ENCODE measurements at places on chromosomes 13 and 19.
A peak's percentile ranks its signal among the peaks of the same experiment; 100 is the strongest.

DNA sequence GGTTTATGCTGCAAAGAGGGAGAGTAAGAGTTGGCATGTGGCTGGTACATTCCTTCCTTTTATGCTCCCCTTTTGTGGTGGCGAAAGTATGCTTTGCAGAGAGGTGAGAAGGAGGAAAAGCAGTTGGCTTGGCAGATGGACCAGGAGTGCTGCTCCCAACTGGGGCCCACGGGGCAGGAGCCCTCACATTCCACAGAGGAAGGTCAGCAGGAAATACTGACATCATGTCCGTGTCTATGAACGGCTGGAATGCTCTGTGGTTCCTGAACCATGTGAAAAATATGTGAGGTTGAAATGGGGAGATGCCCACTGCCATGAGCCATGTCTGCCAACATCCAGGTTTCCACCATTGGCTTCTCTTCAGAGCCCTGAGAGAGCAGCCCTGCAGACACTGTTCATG lies 33.3 kb upstream of the GAS6 start:
- no peak for DNase-seq

GRCh38 chr13:46369506-46370277 lies 17.4 kb downstream of the RUBCNL start:
- DNase-seq = no peak

DNA sequence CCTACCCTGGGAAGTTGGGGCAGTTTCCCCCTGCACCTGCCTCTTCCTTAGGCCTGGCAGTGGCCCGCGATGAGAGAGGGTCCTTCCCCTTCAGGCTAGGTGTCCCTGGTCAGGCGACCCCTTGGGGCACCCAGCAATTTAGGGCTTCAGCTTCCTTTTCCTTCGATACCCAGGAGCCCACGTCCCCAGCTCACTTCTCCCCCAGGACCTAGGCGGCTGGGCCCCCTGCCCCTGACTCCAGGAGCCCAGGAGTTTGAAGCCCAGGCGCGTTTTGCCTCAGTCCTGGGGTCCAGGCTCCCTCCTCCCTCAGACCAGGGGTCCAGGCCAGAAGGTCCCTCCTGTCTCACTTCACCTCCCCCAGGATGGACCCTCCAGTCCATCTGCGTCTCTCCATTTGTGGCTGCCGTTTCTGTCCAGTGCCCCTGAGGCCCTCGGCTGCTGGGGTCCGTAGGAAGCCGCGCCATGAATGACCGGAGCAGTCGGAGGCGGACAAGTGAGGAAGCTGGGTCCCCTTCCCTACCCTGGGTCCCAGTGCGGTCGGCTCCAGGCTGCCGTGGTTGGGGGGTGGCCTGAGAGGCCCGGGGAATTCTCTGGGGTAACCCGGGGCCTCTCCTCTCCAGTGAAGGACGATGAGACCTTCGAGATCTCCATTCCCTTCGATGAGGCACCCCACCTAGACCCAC lies 714 bp downstream of the CCDC106 start:
- no peak for DNase-seq

DNA sequence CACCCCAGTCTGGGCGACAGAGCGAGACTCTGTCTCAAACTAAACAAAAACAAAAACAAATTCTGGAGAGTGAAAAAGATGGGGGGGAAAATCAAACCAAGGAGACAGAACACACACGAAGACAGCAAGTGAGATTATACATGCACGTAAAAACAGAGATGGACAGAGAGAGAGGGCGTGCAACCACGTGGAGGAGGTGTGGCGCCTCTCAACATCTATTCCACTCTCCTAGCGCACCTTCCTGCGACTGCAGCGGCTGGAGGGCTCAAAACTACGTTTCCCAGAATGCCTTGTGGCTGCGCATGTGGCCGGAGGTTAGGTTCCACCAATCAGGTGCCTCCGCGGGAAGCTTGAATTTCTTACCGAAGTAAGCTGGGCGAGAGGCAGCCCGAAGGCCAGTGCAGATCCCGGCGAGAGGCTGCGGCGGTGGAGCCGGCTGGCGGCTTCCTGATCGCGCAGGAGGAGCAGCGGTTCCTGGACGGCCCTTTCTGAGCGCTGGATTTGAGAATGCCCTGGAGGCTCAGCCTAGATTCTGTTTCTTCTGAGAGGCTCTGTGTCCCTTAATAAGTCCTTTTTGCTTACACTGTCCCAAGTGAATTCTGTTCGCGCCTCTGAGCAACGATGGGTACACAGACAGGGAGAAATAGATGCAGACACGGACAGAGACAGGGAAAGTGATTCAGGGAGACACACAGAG lies 13.1 kb upstream of the NANOS2 start:
- peak; percentile 21 for DNase-seq

- DNase-seq = no peak
These were observed 826.7 kb downstream of the DIAPH3 start for GRCh38 chr13:59337070-59337469.

- DNase-seq = no peak
These were observed 24.5 kb upstream of the FREM2 start for GRCh38 chr13:38662362-38662761.

DNA sequence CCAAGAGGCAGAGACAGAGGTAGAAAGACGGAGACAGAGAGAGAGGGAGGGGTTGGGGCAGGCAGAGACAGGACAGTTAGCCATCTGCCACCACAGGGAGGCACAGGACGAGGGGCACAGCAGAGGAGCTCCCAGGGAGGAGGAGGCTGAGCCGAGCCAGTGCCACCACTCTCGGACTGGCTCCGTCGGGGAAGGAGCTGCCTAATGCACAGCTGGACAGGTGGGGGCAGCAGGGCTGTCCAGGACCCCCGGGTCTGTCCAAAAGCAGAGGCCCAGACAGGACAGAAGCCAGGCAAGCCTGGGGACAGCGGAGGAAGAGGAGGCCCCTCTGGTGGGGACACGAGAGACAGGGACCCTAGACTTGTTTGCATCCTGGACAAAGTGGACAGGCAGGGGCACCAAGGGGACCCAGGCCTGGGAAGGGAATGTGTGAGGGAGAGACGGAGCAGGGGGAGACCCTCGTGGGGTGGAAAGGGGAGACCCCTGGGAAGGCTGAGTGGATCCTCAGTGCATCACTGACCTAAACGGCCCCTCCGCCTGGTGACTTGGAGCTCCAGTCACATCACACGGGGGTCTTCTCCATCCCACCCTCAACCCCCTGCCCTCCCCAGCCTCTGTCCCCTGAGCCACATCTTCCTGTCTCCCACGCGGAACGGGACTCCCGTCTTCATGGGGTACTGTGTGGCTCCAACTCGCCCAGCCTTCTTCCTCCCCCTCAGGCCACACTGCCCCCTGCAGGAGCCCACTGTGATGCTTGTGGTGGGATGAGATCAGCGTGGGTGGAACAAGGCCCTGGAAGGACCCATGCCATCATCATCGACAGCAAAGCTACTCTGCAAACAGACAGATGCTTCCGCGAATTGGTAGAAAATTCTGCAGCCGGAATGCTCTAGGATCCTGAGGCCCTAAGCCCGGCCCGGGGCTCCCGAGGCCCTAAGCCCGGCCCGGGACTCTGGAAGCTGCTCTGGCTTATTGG lies 915 bp downstream of the F10 start:
- DNase-seq = no peak

DNA sequence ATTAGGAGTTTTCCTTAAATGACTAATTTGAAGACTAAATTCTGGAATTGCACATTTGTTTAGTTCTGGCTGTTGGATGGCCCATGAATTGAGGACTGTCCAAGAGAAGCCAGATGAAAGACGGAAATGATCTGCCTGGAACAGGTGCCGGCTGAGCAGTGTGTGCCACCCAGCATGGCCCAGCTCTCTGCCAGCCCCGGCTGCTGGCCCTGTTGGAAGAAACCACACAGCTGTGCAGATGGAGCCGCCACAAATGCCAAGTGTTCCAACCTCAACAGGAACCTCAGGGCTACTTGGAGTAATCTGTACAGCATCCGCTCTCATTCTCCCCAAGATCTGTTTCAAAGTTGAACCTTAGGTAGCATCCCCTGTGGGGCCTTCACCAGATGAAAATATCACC lies 67.0 kb upstream of the STARD13 start:
- DNase-seq = no peak

DNA sequence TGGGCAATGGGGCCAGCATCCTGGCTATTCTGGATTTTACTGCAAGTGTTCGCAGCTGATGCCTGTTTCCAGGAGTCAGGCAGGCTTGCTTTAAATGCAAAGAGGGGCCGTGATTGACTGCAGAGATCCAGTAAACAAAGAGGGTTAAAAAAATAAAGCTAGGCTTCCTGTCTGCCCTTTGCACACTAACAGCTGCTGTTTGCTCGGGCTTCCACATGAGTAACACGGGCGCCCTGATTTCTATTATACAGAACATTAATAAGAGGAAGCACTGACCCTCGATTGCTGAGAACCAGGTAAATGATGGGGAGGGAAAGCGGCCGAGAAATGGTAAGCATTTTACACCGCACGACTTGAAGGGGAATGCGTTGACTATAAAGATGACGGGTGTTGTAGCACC lies 254.2 kb upstream of the ZNF507 start:
- no peak for DNase-seq

DNA sequence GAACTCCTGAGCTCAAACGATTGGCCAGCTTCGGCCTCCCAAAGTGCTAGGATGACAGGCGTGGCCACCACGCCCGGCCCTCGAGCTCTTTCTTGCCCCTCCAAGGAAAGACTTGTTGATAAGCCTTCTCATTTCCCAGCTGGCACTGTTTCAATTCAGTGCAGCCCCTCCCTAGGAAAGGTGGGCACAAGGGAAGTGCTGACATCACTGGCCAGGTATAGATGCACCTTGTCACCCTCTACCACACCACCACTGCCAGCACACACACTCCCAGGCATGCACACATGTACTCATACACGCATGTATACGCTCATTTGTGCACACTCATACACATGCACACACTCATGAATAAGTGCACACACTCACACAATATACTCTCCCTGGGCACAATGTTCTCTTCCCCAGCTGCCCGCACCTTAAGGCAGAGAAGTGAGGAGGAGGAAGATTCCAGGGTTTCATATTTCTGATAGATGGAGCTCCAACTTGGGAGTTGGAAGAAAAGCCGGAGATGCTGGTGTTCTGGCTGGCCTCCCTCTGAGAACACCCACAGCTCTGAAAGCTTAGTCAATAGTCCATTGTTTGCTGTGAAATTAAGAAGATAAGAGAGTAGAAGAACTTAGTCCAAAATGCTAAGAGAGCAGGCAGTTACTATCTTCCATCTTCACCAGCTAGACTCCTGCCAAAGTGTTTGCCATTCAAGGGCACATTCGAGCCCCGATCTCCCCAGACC lies 196.7 kb downstream of the FOXO1 start:
- no peak for DNase-seq

- no peak for DNase-seq
These were observed 106.6 kb downstream of the MZT1 start for GRCh38 chr13:72620874-72621273.

GRCh38 chr19:44005973-44006372 lies 3.2 kb downstream of the ZNF230 start:
- no peak for DNase-seq

GRCh38 chr19:17323300-17323963 lies 11.2 kb downstream of the ANO8 start:
- DNase-seq = no peak

DNA sequence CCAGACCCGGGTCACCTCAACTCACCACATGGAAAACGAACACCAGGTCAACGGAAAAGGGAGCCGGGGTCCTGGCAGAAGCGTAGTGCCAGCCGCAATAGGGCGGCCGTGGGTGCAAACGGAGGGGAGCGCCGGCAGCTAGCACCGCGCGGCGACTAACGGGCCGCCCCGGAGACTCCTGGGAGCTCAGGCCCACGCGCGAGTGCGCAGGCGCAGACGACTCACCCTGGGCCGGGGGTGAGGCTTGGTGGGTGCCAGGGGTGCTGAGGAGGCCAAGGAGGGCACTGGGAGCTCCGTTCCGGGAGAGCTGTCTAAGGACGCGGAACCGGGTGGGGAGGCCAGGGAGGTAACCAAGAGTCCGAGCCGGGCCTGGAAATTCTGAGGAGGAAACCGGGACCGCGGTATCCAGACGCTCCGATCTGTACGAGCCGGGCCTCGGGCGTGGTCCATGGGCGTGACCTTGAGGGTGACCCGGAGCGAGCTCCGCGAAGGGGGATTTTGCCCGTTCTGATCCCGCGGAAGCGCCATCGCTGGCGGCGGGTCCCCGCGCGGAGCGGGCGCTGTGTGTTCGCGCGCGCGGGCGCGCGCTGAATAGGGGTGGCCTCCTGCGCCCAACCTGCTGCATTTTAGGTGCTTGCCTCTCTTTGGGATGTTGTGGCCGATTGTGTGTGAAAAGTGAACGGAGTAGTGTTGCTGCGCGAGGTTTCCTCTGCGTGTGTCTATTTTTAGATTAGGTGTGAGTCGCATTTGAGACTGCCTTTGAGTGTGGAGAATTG lies at the start of gene ZNF382:
Gene ZNF382, plus strand, starts transcription at position 213 of the 776 bp plus-strand sequence. CDS start 4,602 bp downstream, outside the sequence.
- DNase-seq = no peak

DNA sequence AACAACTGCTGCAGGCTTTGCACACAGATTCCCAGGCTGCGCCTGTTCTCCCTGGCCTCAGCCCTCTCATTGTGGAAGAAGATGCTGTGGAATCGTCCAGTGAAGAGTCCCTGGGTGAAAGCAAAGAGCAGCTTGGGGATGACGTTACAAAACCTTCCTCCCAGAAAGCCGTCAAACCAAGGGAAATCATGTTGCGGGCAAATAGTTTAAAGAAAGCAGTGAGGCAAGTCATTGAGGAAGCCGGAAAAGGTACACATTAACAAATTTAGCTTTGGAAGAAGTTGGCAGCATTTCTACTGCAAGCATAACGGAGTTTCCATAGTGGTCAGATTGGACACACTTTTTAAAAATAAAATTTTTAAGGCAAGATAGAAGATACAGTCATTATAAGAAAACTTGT lies 82.9 kb upstream of the AKAP11 start:
- no peak for DNase-seq

- no peak for DNase-seq
These were observed 389.3 kb downstream of the DACH1 start for GRCh38 chr13:71477735-71478134.

- DNase-seq = no peak
These were observed 197.8 kb downstream of the NALCN start for GRCh38 chr13:101218484-101218883.

- DNase-seq = no peak
These were observed 417.6 kb upstream of the PCDH20 start for GRCh38 chr13:61833228-61833627.

GRCh38 chr13:47226516-47226915 lies 329.7 kb upstream of the HTR2A start:
- no peak for DNase-seq

GRCh38 chr19:42287827-42288107 lies 14.2 kb upstream of the PRR19 start:
- no peak for DNase-seq

DNA sequence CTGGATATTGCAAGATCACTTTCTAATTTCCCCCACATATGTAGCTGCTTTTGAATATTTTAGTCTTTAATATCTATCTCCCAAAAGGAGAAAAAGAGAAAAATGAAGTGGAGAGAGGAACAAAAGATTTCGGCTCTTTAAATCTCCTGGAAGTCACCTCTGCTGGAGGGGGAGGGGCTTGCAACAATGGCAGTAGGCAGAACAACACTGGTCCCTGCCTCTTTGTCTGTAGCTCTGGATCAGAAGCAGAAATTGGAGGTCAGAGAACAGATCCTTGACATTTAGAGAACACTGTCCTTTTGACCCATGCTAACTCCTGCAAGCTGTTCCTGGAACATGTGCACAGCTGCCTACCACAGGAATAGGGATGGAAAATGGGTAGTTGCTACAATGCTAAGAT lies 86.7 kb upstream of the GPR12 start:
- no peak for DNase-seq

Data from esophagus squamous epithelium (tissue), 5 donors.